AML-193 (cell line): ENCODE measurements at places on chromosomes 4 and X.
A peak's percentile ranks its signal among the peaks of the same experiment; 100 is the strongest.

GRCh38 chrX:37993837-37994619 lies 12.3 kb upstream of the SYTL5 start:
- DNase-seq = no peak

DNA sequence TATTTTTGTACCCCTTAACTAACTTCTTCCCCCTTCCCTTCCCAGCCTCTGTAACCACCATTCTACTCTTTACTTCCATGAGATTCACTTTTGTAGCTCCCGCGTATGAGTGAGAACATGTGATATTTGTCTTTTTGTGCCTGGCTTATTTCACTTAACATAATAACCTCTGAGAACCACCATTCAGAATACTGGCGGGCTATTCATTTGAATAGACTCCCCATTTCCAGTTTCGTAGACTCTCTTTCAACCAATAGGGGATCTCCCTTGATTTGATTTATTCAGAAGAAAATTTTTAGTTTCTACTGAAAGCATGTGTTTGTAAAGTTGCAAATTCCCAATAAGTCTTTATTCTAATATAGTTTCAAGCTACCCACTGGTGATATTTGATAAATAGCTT lies 117.2 kb downstream of the GATB start:
- no peak for DNase-seq

DNA sequence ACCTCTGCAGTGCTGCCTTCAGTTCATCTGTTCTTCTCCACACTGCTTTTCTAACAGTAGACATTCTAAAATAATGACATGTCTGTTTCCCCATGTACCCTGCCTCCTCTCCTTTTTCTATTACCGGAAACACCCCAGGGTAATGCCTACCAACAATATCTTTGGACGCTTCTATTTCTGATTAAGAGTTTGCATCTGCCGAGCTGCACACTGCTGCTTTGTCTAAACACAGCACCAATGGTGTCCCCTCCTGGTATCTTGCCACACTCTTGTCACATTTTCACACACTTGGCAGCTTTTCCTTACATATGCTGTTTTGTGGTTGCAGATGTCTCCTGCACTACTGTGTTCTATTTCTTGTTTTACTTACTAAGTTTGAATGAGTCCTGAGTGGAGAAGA lies 288.8 kb downstream of the GRIA2 start:
- DNase-seq = no peak

- no peak for DNase-seq
These were observed 64.1 kb downstream of the FAM184B start for GRCh38 chr4:17717301-17717700.

- DNase-seq = no peak
These were observed 141.9 kb downstream of the ADGRL3 start for GRCh38 chr4:61342061-61342460.

DNA sequence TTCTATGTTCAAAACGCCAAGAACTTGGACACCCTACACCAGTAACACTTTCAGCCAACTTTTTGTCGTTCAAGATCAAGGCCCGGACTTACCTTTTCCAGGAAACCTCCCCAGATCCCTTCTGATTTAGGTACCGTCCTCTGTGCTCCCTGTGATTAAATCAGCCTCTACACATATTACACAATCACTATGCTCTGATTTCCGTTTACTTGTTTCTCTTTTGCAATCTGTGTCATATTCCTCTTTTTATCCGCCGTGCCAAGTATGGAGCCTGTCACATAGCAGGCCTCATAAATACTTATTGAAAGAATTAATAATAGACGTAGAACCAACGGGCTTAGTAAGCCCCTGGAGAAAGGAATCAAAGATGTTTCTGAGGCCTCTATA lies 722 bp upstream of the TMEM33 start:
- DNase-seq = peak; percentile 72

GRCh38 chr4:108171339-108172230 lies 2.9 kb upstream of the LEF1 start:
- DNase-seq = no peak

DNA sequence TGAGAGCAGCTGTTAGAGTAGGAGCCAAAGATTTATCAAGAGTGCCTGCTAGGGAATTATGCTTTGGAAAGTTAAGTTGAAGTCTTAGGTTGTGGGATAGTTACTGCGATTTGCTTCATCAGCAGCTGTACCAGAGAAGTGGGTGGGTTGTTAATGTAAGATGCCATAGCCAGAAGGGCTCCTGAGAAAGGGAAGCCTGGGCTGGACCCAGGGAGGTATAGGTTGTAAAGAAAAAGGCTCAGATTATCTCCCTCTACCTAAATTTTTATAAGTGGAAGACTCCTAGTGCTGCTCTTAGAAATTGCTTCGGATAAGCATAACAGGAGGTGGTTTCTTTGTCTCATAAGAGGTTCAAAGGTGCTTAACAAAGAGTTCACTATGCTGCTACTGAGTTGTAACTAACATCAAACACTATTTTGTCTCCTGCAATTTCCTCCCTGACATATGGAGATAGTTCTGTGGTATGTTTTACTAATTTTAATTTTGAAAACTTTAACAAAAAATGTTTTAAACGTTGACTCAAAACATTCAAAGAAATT lies 356.9 kb downstream of the DTHD1 start:
- DNase-seq = no peak

- no peak for DNase-seq
These were observed 352.3 kb downstream of the GRXCR1 start for GRCh38 chr4:43244688-43245382.

- no peak for DNase-seq
These were observed 209.4 kb upstream of the NEIL3 start for GRCh38 chr4:177100307-177100706.

GRCh38 chr4:58138786-58139668 lies 1028.8 kb upstream of the IGFBP7 start:
- DNase-seq = no peak

GRCh38 chr4:156442912-156443311 lies 489.2 kb upstream of the CTSO start:
- DNase-seq = no peak

- DNase-seq = no peak
These were observed 34.1 kb upstream of the SPON2 start for GRCh38 chr4:1206299-1207156.

DNA sequence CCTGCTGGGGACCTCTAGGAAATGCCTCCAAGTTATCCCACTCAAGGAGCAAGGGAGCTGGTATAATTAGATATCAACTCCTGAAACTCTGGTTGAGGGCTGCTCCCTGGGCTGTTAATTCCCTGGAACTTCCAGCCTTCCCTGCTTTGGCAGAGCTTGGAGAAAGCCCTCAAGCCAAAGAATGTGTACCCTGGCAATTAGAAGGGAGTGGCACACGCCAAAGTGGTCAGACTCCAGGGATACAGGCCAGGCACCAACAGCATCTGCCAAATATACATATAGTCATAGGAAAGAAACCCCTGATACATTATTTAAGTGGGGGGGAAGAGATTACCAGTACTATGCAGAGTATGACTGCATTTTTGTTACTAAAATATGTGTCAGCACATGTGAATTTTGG lies 616.8 kb downstream of the BCOR start:
- DNase-seq = no peak

GRCh38 chr4:93018806-93019205 lies 715.0 kb downstream of the GRID2 start:
- no peak for DNase-seq

- DNase-seq = no peak
These were observed 124.2 kb downstream of the BANK1 start for GRCh38 chr4:101914761-101915160.

DNA sequence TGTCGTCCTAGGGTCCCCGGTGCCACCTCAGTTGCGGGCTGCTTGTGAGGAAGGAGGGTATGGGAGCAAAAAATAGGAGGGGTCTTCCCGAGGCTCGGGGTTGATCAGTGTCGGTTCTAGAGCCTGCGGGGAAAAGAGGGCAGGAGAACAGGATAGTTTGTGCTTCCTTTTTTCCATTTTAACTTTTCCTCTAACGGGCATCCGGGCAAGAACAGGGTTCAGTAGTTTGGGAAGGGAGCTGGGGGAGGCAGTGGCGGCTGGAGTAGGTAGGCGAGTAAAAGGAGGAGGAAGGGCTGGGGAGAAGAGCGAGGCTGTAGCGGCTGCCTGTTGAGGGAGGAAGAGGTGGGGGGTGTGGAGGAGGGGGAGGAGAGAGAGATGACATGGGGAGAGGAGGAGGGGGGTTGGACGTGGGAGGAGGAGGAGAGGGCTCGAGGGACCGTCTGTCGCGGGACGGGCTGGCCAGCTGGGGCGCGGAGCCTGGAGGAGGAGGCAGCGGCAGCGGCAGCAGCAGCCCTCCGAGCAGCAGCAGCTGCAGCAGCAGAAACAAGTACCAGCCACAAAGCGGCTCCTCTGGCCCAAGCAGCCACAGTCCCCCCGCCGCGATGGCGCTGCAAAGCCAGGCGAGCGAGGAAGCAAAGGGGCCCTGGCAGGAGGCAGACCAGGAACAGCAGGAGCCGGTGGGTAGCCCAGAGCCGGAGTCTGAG lies at the start of gene SLC16A2:
TSS of gene SLC16A2 (plus strand) at position 458 of the 704 bp plus-strand sequence. CDS start at position 603, 145 bp downstream.
- no peak for DNase-seq

- DNase-seq = no peak
These were observed 113.4 kb downstream of the BCOR start for GRCh38 chrX:39984191-39984956.

GRCh38 chr4:186861317-186861716 lies 137.7 kb upstream of the FAT1 start:
- DNase-seq = no peak

- no peak for DNase-seq
These were observed 224.8 kb downstream of the GRID2 start for GRCh38 chr4:92528541-92528940.

GRCh38 chr4:158934996-158935669 lies 166.3 kb downstream of the FNIP2 start:
- DNase-seq = no peak

GRCh38 chrX:38678821-38679220 lies 117.5 kb downstream of the TSPAN7 start:
- no peak for DNase-seq

DNA sequence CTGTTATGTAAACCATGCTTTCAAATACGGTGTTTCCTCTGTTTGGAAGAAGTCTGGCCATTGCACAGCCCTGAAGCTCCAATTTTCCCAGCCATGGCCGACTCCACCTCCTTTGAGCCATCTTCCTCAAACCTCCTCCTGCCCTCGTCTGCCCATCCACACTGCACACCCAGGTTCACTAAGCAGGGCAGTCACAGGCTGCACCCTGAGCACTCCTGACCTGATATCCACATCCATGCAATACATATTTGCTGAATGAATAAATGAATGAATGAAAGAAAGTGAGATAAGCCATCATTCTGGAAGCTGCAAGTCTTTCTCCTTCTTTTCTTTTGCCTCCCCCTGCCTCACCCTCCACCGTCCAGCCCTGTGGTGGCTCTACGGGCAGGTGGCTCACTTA lies 22.2 kb downstream of the XG start:
- no peak for DNase-seq

- peak; percentile 4 for DNase-seq
These were observed 19.9 kb upstream of the MXD4 start for GRCh38 chr4:2281575-2282343.

DNA sequence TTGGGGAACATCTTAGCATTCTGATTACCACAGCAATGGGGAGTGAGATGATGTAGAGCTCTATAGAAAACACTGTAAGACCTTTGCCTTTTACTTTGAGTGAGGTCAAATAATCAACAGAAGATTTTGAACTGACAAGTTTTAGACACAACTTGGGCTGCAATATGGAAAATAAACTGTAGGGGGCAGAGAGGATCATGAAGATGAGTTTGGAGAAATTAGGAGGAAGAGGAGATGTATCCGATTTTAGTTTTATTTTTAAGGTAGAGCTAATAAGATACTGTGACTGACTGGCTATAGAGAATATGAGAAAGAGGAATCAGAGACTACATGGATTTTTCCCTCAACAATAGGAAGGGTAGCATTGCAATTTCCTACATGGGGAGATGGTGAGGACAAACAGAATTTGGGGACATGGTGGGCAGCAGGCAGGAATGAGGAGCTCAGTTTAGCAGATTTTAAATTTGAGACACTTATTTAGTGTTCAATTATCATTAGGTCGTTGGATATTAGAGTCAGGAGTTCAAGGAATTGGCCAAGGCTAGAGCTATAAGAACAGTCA lies 563.1 kb downstream of the INPP4B start:
- no peak for DNase-seq

DNA sequence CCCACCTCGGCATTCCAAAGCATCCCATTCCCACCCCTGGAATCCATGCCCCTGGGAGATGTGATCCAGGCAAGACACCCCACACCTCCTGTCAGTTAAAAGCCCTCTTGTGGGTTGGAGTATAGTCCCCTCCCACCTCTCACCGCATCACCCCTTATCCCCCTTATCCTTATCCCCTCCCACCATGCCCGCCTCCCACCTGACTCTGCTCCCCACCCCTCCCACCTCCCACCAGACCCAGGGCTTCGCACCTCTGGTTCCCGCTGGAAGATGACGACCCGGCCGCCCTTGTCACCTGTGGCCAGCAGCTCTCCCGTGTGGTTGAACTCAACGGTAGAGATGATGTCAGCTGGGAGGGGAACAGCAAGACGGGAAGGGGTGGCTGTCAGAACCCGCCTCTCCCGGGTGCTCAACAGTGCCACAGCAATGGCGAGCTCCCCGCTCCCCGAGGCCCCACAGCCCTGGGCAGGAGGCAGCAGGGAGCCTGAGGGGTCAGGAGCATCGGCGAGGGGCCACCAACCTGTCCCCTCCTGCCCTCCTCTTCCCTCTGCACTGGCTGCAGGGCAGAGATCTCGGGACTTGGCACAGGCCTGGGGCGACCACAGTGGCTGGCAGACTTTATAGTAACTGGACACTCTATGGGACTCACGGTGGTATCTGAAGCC lies 91.5 kb downstream of the PPP2R2C start:
- DNase-seq = no peak

DNA sequence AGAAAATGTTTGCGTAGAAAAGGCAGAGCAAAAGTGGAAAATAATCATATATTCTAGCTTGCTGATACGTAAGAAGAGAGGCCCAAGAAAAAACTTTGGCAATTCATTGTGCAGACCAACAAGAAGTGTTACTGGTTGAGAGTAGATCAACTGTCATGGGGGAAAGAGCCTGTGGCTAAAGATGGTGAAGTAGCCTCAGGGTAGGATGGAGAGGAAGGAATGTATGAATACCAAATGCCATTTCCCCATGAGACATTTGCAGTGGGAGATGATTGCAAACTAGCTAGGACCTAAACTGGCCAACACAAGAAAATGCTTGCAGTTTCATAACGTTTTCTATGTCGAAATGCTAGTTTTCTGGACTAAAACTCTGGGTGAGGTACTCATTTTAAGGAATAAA lies 47.7 kb upstream of the ADGRL3 start:
- DNase-seq = peak; percentile 72

DNA sequence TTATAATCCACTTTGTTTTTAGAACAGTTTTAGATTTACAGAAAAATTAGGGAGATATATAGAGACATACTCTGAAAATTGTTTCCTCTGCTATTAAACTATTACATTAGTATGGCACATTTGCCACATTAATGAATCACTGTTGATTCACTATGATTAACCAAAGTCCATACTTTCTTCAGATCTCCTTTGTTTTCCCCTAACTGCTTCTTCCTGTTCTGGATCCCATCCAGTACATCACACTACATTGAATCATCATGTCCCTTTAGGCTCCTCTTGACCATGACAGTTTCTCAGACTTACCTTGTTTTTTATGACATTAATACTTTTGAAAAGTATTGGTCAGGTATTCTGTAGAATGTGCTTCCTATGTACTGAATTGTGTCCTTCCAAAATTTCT lies 109.2 kb upstream of the EDNRA start:
- no peak for DNase-seq

- DNase-seq = no peak
These were observed 32.9 kb downstream of the PPP2R3B start for GRCh38 chrX:353566-354535.

- DNase-seq = no peak
These were observed 136.7 kb downstream of the APBB2 start for GRCh38 chr4:41077628-41078027.

GRCh38 chrX:69398881-69399280 lies 105.2 kb upstream of the NALF2 start:
- DNase-seq = no peak
